ENCODE measurements at places on chromosomes 4 and X.

- DNase-seq: no peak
Measured at GRCh38 chr4:94256828-94257227, 49.2 kb downstream of the SMARCAD1 start.

DNA sequence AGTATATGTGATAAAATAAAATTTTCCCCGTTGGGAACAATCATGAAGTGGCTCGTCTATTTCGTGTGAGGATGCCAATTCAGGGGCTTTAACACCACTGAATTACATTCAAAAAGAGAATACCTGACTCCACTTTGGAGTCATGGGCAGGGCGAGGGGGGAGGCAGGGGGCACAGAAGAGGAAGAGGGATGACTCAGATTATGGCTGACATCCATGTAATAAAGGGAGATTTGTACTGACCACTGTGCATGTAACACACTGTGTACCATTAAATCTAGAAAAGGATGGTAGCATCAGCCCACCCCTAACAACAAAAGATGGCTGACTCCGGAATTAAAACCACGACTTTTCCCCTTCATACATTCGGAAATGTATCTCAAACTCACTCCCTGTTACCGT lies 1.3 kb downstream of the SLC9A7 start:
- no peak for DNase-seq

- no peak for DNase-seq
Measured at GRCh38 chrX:79036157-79036880, 91.1 kb downstream of the P2RY10 start.

- DNase-seq: no peak
Measured at GRCh38 chr4:41660352-41660751, 88.2 kb downstream of the PHOX2B start.

GRCh38 chr4:153403726-153404125 lies 59.2 kb downstream of the MND1 start:
- no peak for DNase-seq

- no peak for DNase-seq
Measured at GRCh38 chr4:177012918-177013545, 220.3 kb upstream of the VEGFC start.

GRCh38 chrX:24979081-24979480 lies 36.7 kb downstream of the ARX start:
- DNase-seq: no peak

- no peak for DNase-seq
Measured at GRCh38 chr4:42080306-42080705, 72.1 kb downstream of the BEND4 start.

- DNase-seq: no peak
Measured at GRCh38 chr4:160143574-160143973, 1040.7 kb downstream of the RAPGEF2 start.

GRCh38 chr4:99209671-99210070 lies 9.4 kb downstream of the ADH6 start:
- no peak for DNase-seq

GRCh38 chr4:149370785-149371420 lies 444.7 kb downstream of the IQCM start:
- peak; percentile 18 for DNase-seq

DNA sequence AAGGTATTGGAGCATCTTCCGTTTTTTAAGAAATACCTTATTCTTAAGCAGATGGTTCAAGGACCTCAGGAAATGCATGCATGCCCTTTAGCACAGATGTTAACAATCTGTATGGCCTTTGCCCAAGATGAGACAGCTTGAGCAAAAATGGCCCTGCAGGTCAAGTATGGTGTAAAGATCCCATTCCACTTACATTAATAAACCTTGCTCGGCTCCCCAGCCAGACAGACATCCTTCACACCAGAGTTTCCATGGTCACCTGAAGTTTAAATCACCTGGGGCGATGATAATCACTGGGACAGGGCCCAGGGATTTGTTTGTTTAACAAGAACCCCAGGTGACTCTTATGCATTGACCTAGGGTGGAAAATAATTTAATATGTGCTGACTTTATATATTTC lies 287.0 kb upstream of the NOCT start:
- no peak for DNase-seq

DNA sequence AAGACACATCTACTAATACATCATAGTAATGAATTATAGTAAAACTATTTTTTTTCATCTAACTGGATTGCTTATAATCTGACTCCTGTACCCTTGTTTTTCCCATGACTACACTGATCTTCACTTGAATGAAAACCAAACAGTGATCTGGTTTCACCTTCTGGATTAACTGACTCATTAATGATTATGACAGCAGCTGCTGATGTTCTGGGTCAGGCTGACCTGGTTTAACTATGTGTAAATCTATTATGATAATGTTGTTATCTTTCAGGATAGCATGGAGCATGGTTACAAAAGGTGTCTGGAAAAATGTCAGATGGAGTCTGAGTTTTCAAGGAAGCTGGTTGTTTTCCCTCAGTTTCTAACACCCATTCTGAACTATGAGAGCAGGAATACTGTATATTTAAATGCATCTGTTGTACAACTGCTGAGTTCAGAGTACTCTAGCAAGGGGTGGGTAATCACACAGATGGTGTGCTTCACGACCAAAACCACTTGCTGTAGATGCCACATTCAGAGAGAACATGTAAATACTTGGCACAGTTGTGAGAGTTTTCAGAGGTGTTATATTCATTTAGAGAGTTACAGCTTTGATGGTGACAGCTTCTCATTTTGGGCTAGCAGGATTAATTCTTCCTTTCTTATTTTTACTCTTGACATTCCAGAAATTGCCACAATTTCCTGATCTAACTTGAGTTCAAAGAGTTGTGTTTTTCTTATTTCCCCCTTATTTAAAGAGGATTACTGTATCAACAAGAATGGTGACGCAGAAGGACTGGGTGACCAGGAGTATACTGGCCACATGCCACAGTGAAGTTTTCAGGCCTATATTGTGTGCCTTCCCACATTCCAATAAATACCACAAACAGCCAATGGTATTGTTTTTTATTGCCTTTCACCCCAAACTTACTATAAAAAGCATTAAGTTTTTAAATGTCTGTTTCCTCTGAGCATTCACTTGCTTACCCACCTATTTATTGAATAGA lies 249.7 kb upstream of the TET2 start:
- no peak for DNase-seq

DNA sequence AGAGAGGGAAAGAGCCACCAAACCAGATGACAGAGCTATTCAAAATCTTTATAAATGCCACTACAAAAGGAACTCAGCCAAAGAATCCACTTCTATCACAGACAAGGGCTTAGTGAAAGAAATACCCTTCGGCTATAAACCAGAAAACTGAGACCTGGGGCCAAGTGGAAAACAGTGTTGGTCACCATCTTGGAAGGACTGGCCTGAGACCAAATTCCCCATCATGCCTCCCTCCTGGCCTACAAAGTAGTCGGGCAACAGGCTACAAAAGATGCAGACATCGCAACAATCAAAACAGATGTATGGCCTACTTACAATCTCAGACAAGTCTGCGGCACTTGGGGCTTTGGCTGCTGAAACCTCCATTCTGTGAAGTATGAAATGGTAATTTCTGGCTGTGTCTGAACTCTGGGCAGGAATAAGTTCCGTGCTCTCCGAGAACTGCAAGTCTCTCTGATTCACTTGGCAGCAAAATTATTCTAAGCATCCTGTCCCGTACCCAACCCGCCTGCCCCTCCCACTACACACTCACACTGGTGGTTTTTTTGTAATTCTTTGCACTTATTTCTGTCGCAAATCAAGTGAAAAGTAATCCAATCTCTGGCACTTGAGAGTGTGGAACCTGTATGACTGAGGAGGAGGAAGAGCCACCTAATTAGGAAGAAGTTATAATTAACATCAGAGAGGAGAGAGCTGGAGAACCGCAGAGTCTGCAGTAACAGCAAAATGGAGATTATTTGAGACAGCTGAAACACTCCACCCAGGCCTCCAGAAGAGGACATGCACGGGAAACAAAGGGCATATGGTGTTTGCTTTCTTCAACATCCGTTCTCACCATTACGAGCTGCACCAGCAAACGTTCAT lies 87.8 kb downstream of the SH3KBP1 start:
- DNase-seq: no peak

- DNase-seq: no peak
Measured at GRCh38 chr4:73735231-73735630, 5.1 kb upstream of the CXCL8 start.

DNA sequence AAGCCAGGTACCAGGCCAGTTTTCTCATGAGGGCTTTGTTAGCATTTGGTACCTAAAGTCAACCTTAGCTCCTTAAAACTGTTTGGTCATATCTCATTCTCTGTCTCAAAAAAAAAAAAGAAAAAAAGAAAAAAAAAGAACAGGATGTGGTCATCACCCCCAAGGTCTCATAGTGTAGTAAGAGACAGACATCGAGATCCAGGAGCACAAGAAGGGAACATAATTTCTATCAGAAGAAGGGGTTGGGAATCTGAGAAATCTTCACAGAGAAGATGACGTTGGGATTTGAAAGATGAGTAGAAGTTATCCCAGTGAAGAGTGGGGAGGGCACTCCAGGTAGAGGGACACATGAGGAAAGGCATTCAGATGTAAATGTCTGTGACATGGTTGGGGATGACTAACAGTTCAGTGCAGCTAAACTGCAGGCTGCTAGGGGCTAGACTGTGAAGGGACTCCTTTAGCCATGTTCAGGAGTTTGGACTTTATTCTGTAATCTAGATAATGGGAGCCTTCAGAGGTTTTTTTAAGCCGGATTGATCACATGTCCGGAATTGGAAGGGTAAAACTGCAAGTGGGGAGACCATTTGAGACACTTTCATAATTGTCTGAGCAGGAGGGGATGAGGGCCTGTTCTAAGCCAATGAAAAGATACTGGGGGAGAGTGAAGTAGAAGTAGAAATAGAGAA lies 26.9 kb upstream of the GJB1 start:
- no peak for DNase-seq

DNA sequence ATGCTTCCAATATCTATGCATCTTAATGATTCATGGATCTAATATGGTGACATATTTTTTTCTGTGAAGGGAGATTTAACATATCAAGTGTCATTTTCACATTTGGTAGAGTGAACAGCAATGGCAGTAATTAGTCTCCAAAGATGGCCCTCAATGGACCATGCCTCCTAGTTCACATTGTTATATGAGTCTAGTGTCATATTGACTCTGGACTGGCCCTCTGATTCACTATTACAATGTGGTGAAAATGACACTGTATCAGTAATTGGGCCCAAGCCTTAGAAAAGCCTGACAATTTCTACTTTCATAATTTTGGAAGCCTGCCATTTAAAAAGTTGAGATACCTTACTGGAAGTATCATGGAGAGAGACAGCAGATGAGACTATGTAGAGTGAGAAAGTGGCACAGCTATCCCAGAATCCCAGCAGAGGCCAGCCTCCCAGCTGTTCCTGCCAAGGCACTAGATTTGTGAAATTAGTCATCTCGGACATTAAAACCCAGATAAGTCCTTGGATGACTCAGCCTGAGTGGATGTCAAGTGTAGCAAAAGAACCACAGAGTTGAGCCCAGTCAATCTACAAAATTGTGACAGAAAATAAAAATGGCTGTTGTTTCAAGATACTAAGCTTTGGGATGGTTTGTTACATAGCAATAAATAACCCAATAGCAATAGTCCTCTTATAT lies 68.4 kb downstream of the ARHGEF38 start:
- no peak for DNase-seq

DNA sequence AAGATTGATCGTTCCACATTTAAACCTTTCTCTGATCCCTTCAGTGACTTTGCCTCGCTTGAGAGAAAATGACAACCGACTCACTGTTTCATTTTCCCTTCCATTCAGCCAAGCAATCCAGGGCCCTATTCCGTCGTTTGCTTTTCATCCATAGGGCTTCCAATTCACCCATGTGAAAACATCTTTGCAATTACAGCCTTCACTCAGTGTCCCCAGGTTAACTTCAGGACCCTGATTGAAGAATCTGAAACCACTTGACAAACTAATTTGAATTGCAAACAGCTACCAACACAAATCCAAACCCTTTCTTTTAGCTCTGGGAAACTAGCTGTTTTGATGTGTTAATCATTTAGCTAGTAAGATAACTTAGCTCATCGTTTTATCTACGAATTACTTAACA lies 120.2 kb upstream of the FAM9C start:
- no peak for DNase-seq

GRCh38 chr4:179751669-179752068 lies 2309.4 kb upstream of the AGA start:
- no peak for DNase-seq

- DNase-seq: no peak
Measured at GRCh38 chr4:94459462-94460161, 7.9 kb downstream of the PDLIM5 start.

DNA sequence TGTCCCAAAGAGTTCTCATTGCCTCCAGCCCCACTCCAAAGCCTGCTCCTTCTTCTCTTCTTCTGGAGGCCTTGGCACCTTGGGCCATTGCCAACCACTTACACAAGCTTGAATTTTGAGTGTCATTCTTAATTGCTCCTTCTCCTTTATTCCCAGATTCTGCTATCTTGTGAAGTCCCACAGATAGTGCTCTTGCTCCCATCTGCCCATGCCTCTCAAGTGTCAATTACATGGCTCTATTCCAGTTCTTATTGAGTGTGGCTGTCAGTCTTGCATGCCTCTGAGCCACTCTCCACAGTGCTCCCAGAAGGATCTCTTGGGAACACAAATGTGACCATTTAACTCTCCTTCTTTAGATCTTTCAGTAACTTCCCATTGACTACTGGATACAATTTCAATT lies 117.3 kb upstream of the SFRP2 start:
- no peak for DNase-seq

GRCh38 chrX:151789179-151789800 lies 54.7 kb downstream of the CNGA2 start:
- DNase-seq: peak; percentile 28

GRCh38 chrX:41923211-41923977 lies at the start of gene CASK:
TSS of gene CASK (minus strand) at chrX:41923554. CDS start at chrX:41922988, 566 bp downstream.
- peak; percentile 68 for DNase-seq

GRCh38 chrX:107118322-107119147 lies at the start of gene RBM41:
TSS of gene RBM41 (minus strand) at chrX:107118822. CDS start at chrX:107118773, 49 bp downstream.
- DNase-seq: peak; percentile 52

Data from smooth muscle cell of the brain vasculature (primary cell).